ENCODE measurements at places on chromosomes 13 and 19.

- DNase-seq = no peak
These were observed 21.1 kb downstream of the SYDE1 start for GRCh38 chr19:15128162-15128770.

- no peak for DNase-seq
These were observed 1.9 kb downstream of the GNG14 start for GRCh38 chr19:12689581-12690216.

DNA sequence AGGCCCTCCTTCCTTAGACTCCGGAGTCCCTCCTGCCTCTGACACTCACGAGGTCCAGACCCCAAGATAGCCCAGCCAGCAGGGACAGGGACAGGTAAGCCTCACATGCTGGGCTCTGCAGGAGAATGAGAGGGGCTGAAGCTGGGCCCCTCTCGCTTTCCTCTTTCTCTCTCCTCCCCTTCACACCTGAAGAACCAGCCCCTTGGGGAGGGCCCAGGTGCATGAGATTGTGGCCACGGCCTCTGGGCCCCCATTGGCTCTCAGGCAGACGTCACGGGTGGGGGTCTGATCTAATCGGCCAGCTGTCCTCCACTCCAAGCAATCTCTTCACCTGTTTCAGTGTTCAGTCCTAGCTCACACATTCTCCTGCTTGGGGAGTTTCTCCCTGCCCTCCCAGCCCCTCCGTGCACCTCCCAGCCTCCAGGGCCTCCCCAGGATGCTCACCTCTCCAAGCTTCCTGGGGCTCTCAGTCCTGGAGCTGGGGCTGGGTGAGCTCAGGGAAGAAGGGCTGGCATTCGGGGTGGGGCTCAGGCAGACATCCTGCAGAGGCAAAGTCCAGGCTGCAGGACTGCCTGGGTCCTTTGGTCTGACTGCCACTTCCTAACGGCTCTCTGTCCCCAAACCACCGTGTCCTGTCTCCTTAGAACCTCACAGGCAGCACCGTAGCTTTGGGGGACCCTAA is 2.8 kb downstream of the TMEM150B start:
- no peak for DNase-seq

DNA sequence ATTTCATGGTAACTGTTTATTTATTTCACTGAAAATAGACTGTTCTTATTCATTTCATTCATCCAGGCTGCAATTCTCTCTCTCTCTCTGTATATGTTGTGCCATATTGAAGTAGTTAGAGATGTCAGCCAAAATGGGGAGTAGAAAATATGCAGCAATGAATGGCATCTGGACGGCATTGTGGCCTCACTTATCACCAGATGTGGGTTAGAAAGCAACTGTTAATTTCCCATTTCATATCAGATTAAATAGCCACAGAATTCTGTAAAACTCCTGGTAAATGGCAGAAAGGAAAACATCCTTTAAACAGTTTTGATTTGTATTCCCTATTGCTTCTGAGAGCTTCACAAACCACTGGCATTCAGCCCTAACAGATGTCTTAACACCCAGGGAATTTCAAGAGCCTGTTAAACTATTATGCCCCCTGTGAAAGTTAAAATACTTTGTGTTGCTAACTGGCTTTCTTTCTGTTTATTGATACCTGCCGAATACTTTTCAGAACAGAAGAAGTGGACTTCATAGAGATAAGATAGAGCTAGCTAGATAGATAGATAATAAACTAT is 1763.3 kb upstream of the MIR17HG start:
- DNase-seq = no peak

DNA sequence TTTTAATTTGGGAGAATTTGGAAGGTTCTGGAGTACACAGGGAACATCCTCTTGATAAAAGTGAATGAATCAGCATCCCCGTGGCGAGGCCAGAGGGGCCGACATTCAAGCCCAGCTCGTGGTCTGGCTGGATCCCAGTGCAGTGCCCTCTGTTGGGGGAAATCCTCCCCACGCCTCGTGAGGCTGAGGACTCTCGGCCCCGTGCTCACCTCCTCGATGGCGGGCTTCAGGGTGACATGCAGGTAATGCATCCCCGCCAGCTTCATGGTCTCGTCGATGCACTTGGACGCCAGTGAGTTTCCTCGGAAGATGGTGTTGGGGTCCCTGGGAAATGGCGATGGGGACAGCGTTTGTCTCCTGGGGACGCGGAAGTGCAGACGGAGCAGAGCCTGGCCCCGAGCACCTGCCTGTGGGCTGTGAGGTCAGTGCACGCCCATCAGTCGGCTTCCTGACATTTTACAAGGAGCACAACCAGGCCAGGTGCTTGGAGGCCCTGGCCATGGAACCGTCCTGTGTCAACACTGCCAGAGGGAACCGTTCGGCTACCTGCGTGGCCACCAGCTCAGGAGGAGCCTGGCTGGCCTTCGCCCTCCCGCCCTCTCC is 43.3 kb upstream of the C13orf46 start:
- DNase-seq = no peak

GRCh38 chr13:39577838-39578491 is 25.0 kb downstream of the LHFPL6 start:
- no peak for DNase-seq

Measured in stimulated activated CD8-positive, alpha-beta memory T cell treated with anti-CD3 and anti-CD28 coated beads, Interleukin-4, amount 100 ng/mL, for 1 hour (primary cell).